ENCODE measurements at places on chromosomes 5 and 9.

- no peak for DNase-seq
Measured at GRCh38 chr5:52491071-52491787, 296.5 kb upstream of the ITGA1 start.

DNA sequence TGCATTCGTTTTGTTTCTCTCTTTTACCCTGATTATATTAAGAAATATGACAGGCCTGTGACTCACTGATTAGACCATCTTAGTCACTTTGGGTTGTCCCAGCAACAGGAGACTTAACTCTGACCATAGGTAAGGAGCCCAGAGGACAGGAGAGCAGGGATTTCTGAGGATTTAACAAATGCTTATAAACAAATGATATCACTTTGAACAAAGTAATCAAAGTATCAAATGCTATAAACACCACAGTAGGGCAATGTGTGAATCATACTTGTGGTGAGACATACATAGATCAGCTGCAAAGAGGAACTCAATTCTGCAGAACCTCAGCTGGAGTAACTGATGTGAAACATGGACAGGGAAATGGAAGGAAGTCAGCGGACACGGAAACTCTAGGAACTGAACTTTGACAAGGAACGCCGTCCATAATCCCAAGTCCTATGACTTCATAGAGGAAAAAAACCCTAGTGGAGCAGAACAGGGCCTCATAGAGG, 190.6 kb upstream of the MSX2 start:
- DNase-seq = no peak

DNA sequence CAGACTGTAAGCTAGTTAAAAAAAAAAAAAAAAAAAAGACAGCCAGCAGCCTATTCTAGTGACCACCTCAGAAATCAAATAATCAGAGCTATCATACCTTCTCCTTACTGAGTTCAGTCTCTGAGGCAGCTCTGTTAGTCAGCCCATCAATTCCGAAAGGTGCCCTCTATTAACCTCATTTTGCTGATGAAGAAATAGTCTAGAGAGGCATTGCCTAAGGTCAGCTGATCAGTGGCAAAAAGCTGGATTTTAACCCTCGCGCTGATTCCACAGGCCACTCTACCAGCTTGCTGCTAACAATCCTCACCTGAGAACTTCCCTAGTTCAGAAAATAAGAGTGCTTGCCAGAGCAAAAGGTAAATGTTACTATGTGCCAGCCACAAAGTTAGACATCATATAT, 172.0 kb downstream of the DENND1A start:
- DNase-seq = no peak

GRCh38 chr5:142748568-142749249, 21.5 kb upstream of the ARHGAP26 start:
- DNase-seq = peak; percentile 51

DNA sequence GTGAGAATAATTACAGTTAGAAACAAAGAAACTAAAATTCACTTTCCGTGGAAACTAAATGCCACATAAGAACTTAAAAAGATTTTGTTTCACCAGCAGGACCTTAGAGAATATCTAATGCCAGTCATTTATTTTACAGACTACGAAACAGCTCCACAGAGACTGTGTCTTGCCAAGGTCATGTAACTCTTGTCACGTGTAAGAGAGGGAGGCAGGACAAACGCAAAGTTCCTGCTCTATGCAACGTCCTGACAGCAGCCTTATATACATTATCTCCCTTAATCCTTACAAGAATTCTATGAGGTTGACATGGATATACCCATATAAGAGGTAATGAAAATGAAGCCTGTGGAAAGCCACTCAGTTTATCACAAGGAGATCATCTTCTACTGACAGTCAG, 39.4 kb downstream of the CTNNAL1 start:
- no peak for DNase-seq

DNA sequence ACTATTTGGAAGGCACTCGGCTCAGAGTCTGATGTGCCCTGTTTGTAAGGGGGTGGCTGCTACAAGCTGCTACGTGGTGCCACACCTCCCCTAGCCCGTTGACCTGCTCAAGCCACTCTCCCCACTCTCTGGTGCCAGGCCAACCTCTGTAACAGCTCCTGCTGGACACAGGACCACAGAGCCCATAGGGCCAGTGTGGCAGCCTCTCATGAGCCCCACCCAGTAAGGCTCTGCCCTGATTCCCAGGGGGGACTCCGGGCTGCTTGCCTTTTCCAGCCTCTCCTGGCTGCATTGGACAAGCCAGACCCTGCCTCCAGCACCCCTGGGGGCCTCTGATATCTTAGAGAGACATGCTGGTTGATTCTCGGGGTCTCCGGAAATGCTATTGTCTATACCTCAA, 53.3 kb upstream of the ANGPTL2 start:
- no peak for DNase-seq

GRCh38 chr5:79273341-79273740, 37.4 kb downstream of the JMY start:
- DNase-seq = no peak

GRCh38 chr9:86282979-86283535, 719 bp upstream of the ISCA1 start:
- peak; percentile 73 for DNase-seq

DNA sequence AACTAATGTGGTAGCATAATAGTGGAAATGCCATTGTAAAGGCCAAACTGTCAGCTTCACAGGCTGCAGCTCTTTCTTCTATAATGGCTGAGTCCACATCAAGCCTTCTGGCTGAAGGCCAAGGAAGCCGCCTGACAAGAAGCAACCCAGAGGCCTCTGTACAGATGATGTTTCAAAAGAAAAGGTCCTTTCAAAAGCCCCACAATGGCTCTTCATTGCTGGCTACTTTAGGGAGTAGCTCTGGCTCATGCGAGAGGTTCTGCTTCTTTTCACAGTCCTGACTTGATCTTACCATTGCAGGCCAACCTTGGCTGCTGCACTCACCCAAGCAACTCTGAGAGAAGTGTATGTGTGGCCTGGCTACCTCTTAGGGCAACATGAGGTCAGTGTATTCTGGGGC, 54.5 kb upstream of the EQTN start:
- DNase-seq = peak; percentile 98

DNA sequence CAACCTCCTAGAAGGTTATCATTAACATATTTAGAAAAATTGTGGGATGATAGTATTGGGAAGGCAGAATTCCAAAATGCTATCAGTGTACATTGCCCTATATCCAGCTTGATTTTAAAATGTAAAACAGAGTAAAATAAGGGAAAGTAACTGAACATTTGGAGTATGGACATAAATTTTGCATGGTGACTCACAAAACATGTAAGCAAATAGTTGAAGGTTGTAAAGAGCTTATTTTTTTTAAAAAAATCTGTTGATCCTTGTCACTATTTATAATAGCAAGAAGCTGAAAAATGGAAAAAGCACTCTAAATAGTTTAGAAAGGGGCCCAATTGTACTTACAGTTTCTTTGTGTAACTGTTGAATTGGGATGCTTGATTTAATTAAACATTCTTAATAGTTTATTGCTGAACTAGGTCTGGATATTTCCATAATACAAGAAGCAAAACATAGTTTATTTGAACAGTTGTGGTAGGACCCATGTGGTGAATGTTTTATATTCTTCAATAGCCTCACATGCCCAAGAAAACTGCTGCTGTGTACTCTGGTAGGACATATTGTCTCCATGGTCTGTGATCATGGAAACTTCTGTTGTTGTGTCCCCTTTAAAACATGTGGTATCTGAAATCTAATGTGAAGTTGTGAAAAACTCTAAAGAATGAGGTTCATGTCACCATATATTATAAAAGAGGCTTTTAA, 82.4 kb downstream of the NNT start:
- no peak for DNase-seq

DNA sequence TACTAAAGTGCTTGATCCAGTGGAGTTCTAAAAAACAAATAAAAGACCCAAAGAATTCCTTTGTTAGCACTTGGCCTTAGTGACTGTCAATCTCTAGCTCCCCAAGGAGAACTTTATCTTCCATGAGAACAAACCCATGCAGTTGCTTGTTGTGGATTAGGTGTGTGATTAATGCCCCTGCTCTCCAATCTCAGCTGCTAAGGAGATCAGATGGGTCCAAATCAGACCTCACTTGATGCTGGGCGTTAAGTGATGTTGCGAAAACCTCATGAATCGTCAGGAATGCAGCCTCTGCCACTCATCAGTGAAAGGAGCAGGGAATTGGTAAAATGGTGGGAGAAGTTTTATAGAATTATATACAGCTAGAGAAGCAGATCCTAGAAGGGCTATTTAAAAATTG, 133.7 kb downstream of the DMAC1 start:
- no peak for DNase-seq

- DNase-seq = no peak
Measured at GRCh38 chr9:99745085-99745484, 76.6 kb upstream of the NR4A3 start.

DNA sequence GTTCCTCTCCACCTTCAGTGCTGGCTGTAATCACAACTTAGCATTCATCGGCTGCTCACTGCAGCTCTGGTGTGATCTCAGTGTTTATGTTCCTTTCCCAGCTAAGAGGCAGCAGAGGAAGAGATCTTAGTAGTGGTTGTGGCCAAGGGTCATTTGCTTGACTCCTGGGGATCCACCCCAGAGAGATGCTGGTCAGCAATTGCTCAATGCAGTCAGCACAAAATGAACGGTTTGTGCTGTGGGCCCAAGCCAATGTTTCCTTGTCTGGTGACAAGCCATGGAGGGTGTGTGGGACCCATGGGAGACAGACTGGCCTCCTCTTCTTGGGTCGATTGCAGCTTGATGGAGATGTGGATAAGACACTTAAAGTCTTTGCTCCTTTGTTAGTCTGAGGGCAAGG, 16.1 kb upstream of the FRMD3 start:
- no peak for DNase-seq

GRCh38 chr5:139299486-139299885, 5.9 kb downstream of the MATR3 start:
- no peak for DNase-seq

GRCh38 chr9:35537913-35538312, 48.0 kb downstream of the RUSC2 start:
- DNase-seq = no peak

DNA sequence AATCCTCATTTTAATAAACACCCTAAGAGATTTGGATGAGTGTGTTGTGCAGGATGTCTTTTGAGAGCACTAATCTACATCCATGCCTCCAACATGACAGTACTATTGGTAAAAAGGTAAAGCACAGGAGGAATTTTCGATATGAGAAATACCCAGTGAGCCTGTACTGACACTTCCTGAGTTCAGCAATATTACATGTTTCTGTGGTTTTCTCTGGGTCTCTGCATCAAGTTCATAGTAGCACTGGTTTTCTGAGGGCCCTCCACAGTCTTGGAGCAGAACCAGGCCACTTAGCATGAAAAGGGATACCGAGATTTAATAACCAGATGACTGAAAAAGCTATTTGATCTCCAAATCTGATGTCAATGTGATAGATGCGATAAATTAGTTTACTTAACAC, 524.1 kb downstream of the TMEM38B start:
- no peak for DNase-seq

DNA sequence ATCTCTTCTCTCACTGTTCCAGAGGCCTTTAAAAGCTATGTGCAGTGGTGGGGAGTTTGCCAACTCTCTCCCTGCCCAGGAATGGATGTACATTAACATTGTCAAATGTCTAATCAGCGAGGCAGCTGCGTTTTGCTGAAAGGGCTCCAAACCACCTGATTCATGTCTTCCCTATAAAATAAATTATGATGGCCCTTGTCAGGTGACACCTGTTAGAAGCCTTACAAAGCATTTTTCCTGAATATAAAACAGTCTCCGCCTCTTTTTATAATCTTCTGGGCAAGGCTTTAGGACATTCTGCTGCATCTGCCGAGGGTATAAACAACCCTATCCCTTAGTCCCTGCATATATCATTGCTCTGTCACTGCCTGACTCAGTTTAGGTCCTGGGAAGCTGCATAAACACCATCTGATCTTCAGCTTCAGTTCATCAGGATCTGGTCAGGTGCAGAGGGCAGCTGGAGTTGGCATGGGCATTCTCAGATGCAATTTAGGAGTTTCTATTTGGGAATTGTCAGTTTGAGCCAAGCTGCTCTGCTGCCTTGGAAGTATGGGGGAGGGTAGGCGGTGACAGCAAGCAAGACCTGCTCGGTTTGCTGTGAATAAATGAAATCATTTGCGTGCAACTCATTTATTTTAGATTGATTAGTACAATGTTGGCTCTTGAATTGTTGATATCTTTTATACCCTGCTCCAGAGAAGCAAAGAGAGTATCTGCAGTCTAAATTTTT, 103.5 kb downstream of the ACER2 start:
- DNase-seq = no peak

GRCh38 chr5:78747705-78748359, 99.3 kb upstream of the LHFPL2 start:
- peak; percentile 72 for DNase-seq

GRCh38 chr5:9265441-9266287, 280.2 kb downstream of the SEMA5A start:
- DNase-seq = no peak

DNA sequence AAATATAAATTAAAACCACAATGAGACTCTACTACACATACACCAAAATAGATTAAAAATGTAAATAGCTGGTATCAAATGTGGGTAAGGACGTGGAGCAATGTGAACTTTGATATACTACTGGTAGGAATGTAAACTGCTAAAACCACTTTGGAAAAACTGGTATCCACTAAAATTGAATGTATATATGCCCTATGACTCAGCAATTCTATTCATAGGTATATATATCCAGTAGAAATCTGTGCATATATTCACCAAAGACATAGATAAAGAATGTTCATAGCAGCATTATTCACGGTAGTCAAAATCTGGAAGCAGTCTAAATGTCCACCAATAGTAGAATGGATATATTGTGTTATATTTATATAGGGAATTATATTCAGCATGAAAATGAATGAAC, 85.2 kb downstream of the ERP44 start:
- DNase-seq = no peak

GRCh38 chr5:118646917-118647316, 341.4 kb downstream of the DTWD2 start:
- DNase-seq = no peak

DNA sequence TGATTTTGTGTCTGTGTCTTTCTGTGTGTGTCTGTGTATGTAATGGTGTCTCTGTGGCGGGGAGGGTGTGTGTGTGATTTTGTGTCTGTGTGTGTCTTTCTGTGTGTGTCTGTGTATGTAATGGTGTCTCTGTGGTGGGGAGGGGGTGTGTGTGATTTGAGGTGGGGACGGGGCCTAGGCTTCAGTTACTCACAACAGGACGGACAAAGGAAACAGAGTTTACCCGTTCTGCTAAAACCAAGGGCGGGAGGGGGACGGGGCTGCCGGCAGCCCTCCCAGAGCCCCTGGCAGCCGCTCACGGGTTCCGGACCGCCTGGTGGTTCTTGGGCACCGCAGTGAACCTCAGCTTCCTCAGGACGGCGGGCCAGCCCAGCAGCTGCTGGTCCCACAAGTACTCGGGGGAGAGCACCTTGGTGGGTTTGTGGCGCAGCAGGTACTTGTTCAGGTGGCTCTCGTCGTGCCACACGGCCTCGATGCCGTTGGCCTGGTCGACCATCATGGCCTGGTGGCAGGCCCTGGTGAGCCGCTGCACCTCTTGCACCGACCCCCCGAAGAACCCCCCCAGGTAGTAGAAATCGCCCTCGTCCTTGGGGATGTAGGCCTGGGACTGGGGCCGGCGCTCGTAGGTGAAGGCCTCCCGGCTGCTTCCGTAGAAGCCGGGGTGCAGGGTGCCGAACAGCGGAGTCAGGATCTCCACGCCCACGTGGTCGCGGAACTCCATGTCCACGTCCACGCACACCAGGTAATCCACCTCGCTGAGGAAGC, 19.4 kb downstream of the ABO start:
- DNase-seq = no peak

All from pons (tissue), 1 donor.